Activated CD4-positive, alpha-beta T cell treated with anti-CD3 and anti-CD28 coated beads for 48 hours (primary cell): ENCODE measurements at places on chromosomes 16 and 17.

GRCh38 chr17:7448461-7448860 lies 3.6 kb downstream of the CHRNB1 start:
- DNase-seq = no peak

GRCh38 chr16:1612320-1613111 lies at the start of gene CRAMP1:
CRAMP1 (plus strand) TSS chr16:1612360; CDS start chr16:1614640, 2,280 bp downstream.
- peak; percentile 30 for DNase-seq

GRCh38 chr16:85437166-85438052 lies 175.7 kb upstream of the GSE1 start:
- DNase-seq = no peak

GRCh38 chr17:16906680-16907079 lies 65.2 kb downstream of the TNFRSF13B start:
- DNase-seq = no peak

DNA sequence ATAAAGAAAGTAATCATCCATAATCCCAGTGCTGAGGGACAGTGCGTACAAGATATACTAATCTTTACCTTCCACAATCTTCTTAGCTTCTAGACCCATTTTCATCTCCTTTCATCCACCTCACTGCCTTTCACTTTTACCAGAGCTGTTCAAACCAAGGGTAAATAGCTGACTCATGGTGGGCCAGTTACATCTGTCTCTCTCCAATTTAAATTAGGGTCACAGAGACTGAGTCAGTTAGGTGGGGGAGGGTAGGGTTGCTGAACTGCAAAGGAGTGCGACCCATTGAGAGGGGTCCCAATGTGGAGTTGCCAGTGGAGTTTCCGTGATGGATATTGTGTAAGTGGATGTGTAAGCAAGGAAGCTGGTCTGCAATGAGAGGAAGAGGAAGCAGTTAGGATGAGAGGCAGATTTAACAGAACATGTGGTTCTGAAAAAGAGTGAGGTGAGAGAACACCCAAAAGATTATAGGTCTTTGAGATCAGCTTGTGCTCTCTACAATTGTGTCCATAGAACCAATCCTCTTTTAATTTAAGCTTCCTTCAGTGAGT lies 83.5 kb downstream of the GP2 start:
- DNase-seq = no peak

DNA sequence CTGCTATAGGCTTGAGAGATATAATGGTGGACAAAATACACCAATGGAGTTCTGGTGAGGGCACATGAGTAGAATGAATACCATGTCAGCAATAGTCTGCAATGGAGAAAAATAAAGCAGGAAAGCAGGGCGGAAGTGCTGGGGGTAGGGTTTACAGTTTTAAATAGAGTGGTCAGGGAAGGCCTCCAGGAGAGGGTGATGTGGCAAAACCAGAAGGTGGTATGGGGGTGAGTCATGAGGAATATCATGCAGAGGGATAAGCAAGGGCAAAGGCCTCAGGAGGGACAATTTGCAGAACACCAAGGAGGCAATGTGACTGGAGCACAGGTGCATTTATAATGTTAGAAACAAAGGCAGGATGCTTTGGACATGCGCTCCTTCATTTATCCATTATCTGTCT lies 102.0 kb downstream of the ITFG1 start:
- DNase-seq = no peak

- no peak for DNase-seq
Observed at GRCh38 chr16:12574721-12575120, 229.0 kb downstream of the CPPED1 start.

GRCh38 chr17:70114405-70114804 lies 39.4 kb downstream of the KCNJ16 start:
- DNase-seq = no peak

DNA sequence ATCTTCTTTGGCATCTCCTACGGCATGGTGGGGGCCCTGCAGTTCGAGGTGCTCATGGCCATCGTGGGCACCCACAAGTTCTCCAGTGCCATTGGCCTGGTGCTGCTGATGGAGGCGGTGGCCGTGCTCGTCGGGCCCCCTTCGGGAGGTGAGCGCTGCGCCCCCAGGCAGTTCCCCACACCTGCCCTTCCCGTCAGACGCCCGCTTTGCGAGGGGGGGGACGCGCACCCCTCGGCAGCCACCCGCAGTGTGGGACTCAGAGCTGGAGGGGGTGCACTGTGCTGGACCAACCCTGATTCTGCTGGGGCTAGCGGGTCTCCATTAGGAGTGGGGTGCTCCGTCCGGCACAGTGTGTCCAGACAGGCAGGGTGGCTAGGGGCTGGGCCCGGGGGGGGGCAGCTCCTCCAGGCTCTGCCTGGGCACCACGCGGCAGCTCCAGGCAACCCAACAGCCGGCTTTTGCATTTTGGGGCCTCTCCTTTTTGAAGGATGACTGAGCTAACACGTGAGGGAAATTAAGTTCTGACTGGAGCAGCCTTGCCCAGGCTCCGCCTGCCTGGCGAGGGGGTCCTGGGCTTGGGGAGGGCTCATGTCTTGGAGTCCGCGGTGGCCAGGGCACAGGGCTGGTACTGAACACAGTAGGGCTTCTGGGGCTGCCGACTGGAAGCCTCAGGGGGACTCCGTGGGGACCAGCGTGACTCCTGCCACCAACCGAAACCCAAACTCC lies 9.1 kb downstream of the SLC16A3 start:
- DNase-seq = no peak
